ENCODE measurements at places on chromosomes 11 and 22.

DNA sequence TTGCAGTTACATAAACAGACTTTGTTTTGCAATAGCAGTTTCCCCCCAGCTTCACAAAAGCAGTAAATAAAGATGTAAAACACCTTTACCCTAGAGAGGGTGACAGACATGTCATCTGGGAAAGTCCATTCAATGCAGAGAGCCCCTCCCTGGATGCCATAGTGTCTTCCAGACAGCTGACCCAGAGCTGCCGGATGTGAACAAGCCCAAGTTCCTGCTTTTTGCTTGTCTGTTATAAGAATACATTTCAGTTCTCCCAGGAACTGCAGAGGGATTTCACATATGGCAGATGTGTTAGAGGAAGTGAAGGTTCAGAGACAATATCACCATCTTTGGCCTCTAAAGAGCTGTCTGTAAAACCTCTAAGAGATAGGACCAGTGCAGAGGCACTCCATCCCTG, 48.9 kb downstream of the RELT start:
- DNase-seq = no peak

- no peak for DNase-seq
Measured at GRCh38 chr11:121144723-121145122, 43.7 kb downstream of the TECTA start.

- no peak for DNase-seq
Measured at GRCh38 chr22:41664490-41664889, 24.2 kb downstream of the SNU13 start.

DNA sequence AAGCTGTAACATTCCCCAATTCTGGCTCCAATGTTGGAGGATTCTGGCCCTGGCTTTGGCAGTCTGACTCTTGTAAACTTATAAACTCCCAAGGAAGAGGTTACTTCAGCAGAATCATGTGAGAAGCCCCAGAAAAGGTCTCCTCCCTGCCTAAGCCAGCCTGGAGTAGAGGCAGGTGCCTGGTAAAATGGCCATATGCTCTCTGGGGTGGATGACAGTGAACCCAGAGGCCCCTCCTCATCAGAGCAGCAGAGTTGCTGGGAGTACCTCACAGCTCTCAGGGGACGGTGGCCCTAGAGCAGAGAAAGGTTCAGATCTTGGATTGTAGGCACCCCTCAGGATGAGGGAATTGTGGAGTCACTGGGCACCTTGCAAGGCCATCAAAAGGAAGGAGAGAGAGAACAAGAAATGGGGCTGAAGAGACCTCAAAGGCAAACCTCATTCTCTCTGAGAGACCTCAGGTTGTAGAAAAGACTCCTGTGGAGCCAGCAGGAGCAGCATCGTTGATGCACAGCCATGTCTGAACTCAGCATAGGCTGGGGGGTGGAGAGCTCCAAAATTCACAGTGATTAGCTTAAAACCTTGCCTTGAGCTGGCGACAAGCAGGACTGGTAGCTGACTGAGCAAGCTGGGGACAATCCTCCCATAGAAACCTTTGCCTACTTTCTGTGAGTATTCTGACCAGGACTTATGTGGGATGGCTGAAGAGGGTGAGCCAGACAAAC, 4.9 kb upstream of the P2RY6 start:
- no peak for DNase-seq

DNA sequence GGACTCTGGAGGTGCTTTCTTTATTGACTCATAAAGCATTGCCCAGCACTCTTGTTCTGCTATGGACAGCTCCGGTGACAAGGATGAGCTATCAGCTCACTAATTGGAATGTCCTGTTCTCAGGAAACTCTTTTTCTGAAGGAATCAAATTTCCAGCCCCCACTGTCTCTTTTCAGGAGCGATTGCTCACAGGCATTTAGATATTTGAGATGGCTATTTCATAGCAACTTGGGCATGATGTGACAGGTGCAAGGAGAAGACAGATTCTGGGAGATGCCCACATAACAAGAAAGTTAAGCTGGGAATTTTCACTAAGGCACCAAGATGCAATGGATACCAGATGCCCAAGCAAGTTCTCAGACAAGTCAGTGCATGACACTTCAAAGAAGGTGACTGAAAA, 123.4 kb upstream of the CSNK2A3 start:
- DNase-seq = no peak

GRCh38 chr11:33064033-33064825, 24.9 kb downstream of the TCP11L1 start:
- no peak for DNase-seq

DNA sequence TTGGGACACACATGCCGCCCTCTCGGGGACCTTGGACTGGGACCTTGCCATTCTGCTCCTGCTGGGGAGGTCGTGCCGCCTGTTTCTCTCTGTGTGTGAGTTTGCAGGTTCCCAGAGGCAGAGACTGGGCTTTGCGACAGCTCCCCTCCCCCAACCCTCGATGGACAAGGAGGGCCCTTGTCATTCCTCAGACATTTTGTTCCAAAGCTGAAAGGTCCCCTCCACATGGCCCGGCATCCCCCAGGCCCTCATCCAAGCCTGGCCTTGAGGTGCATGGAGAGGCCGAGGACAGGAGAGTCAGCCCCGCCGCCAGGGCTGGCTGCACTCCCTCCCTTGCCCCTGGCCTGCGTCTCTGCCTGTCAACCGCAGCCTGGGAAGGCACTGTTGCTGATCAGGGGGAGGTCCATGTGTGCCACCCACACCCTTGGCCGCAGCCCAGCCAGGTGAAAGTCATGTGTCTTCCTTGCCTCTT, 25.6 kb downstream of the FADS2 start:
- no peak for DNase-seq

GRCh38 chr22:37079668-37080171, 28.2 kb downstream of the KCTD17 start:
- peak; percentile 80 for DNase-seq

DNA sequence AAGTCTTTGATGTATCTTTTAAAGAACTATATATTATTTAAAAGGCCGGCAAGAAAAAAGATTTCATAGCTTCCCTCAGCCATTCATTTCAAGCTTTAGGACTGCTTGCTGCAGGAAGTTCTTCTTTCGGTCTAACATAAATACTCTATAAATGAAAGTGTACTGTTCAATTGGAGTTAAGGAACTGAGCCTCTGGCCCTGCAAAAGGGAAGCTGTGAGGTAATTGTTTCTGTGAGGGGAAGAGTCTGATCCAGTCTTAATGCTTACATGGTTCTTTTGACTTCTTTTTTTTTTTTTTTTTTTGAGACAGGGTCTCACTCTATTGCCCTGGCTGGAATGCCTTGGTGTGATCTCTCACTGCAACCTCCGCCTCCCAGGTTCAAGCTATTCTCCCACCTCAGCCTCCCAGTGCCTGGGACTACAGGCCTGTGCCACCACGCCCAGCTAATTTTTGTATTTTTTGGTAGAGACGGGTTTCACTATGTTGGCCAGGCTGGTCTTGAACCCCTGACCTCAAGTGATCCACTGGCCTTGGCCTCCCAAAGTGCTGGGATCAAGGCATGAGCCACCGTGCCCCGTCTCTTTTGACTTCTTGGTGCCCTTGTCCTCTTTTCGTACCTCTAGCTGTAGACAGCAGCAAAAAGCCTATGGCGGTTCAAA, 4.7 kb upstream of the TRIM29 start:
- DNase-seq = no peak

- DNase-seq = no peak
Measured at GRCh38 chr11:8199676-8200075, 30.9 kb upstream of the RIC3 start.

- no peak for DNase-seq
Measured at GRCh38 chr11:75072582-75072981, 24.1 kb downstream of the OR2AT4 start.

DNA sequence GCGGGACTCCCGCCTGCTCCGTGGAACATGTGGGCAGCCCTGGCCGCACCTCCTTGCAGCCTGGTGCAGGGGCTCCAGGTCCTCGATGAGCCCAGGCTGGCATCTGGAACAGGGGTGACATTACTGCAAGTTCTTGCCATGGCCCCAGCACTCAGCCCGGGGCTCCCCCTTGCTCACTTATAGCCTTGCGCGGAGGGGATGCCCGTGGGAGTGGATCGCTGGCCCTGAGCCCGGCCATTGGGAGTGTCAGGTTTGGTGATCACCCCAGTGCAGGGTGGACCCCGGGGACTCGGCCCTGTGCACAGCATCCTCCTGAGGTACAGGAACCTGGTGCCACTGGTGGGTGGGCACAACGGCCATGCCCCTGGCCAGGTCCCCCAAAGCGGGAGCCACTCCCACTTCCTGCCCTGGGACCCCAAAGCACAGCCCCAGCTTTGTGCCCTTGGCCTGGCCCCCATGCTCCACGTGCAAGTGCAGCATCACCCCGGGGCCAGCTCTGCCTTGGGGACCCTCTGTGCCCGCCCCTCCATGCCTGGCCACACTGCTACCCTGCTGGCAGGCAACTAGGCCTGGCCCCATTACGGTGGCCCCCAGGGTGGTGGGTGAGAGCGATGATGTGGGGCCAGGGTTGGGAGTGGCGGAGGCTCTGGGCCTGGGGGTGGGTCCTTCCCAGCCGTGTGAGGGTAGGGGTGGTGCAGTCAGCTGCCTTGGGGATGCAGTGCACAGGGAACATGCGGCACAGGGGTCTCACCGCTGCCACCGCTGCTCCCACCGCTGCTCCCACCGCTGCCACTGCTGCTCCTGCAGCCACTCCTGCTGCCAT, 439.8 kb downstream of the TBC1D22A start:
- no peak for DNase-seq

DNA sequence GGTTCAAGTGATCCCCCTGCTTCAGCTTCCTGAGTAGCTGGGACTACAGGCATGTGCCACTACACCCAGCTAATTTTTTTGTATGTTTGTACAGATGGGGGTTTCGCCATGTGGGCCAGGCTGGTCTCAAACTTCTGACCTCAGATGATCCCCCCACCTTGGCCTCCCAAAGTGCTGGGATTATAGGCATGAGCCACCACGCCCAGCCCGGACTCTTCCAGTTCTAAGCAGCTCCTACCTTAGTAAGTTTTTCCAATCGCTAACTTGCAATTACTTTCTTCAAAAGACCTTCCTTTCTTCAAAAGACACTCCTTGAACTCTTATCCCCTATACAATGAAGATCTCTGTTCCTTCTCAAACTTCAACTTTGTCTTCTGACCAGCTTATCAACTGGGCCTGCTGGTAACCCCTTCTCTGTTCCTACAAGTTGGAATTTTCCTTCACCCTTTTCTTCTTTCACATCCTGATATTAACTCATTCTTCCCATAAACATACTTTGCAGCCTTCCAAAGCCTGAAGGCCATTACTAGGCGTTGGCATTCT, 25.8 kb downstream of the RBFOX2 start:
- DNase-seq = no peak

- peak; percentile 4 for DNase-seq
Measured at GRCh38 chr11:81787584-81788049, 946.0 kb downstream of the FAM181B start.

- no peak for DNase-seq
Measured at GRCh38 chr11:126606484-126606883, 251.0 kb downstream of the ST3GAL4 start.

DNA sequence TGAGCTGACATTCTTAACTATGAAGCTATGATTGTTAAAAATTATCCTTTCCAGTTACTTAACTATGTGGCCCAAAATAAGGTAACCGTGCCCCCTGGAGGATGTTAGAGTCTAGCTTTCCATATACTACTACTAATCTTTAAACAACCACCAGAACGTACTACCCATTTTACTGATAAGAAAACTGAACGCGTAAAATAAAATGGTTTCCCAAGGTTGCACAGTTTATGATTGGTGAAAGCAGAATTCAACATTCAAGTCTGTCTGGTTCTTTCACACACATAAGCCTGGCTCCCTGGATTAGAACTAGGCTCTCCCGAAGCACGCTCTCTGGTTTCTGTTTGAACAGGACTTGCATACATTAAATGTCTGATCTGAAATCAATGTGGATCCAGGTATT, 437.8 kb upstream of the CCDC90B start:
- DNase-seq = peak; percentile 4

- no peak for DNase-seq
Measured at GRCh38 chr22:40065981-40066380, 71.2 kb downstream of the FAM83F start.

DNA sequence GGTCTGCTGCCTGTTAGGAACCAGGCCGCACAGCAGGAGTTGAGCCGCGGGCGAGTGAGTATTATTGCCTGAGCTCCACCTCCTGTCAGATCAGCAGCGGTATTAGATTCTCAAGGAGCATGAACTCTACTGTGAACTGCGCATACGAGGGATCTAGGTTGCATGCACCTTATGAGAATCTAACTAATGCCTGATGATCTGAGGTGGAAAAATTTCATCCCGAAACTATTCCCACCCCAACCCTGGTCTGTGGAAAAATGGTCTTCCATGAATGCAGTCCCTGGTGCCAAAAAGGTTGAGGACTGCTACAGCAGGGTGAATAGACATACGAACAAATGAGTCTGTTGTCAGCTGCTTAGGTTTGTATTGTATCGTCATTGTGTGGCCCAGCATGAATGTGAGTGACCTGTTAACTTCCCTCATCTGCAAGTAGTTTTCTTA, 29.8 kb downstream of the RNF141 start:
- no peak for DNase-seq

- DNase-seq = no peak
Measured at GRCh38 chr11:126809514-126810289, 190.9 kb downstream of the KIRREL3 start.

GRCh38 chr11:266676-267439, 11.3 kb upstream of the NLRP6 start:
- no peak for DNase-seq

GRCh38 chr11:124716591-124716990, 23.2 kb upstream of the NRGN start:
- DNase-seq = no peak

DNA sequence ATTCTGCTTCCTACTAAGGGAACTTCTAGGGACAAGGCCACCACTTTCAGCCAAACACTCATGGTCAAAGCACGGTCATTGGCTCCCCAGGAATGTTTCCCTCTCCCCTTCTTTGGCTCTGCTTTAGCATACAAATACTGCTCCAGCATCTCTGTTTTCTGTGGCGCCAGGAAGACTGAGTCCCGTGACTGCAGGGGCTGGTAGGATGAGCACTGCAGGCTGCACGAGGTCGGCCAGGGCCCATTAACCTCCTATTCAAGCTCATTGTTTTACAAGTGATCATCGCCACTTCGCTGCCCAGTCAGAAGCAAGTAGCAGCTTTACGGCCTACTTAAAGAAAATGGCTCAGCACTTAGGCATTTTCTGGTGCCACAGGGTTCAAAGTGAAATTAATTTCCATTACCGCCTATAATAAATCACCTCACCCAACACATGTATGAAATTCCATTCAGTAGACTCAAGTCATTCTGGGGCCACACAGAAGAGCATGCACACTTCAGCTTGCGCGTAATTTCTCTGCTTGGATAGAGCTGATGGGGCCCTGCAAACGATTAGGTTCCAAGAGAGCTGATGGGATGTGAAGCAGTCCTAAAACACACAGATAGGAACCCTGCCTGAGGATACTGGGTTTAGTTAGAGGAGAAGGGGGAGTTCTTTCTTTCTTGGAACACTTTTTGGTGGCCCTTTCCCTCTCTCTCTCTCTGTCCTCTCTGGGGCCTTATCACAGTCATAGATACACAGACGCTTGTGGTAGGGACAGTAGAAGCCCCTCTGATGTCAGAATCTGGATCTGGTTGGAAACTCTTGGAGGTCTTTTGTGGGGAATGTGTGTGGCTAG, 173.7 kb downstream of the KIF18A start:
- DNase-seq = no peak

- DNase-seq = no peak
Measured at GRCh38 chr22:44369293-44369661, 56.5 kb upstream of the SHISAL1 start.
